Globus pallidus (tissue), 1 donor: ENCODE measurements at places on chromosomes 3 and 15.

- no peak for DNase-seq
Measured at GRCh38 chr15:77710637-77711036, 77.9 kb upstream of the LINGO1 start.

DNA sequence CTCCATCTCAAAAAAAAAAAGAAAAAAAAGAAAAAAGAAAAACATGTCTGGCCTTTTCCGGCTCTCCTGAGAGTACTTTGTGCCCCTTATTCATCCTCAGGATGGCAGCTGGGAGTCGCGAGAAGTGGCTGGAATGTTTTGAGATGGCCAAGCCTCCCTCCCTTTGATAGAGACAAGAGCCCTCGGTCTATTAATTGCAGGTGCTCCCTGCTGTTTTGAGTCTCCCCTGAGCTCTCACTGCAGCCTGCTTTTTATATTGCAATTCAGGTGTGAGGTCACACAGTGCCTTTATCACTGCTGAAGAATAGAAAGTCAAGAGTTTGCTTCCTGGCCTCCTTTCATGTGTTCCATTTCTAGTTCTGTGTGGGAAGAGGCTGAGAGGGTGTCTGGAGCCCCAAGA is 10.9 kb downstream of the CA12 start:
- DNase-seq: no peak

DNA sequence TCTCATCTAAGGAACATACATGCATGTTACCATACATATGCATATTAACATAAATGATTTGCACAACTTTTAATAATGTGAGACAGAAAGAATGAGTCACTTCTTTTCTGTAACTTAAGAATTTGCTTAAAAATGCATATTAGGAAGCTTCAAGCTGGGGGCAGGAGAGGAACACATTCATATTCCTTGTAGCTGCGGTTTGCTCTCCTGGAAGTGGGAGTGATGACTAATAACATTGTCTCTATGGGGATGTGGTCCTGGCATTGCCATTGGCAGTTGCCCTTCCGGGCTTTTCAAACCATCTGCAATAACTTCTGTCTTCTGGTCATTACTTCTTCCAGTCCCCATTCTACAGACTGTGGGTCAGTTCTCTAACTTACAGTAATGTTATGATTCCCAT is 15.6 kb downstream of the CHST2 start:
- no peak for DNase-seq

DNA sequence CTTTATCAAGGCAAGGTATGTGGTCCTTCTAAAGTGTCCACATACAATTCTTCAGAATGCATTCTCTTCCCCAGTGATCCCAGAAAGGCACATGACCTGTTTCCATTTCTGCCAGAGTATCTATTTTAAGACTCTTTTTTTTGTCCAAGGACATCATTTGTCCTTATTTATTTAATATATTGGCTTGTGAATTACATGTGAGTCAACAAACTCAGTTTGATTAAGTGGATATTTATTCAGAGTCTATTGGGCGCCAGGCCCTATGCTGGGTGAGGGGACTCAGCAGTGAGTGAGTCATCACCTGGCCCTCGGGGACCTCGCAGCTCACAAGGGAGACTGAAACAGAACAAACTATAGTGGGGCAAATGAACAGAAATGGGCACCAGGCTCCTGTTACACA is 136.8 kb downstream of the SNRK start:
- DNase-seq: no peak

DNA sequence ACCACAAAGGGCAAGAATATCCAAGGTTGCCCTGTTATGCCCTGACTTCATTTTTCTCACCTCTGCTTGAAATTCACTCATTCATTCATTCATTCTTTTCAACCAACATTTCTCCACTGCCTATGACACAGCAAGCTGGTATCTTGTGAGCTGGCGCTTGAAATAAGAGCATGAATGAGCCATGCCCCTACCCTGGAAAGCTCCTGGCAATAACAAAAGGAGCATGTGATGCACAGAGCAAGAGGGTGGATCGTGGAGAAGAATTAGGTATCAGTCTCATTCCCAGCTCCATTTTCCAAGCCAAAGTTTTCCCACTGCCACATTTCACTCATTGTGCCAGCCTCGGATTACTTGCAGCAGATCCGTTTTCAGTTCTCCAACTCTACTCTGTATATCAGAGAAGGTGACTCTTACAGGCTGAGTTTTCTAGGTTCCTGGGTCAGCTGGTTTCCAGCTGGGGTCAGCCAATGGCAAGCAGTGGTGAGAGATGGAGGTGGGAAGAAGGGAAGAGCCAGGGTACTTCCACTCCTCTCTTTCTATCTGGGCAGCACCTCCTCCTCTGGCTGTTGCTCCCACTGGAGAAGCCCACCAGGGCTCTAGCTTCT is 144.8 kb downstream of the SUCLG2 start:
- DNase-seq: no peak

DNA sequence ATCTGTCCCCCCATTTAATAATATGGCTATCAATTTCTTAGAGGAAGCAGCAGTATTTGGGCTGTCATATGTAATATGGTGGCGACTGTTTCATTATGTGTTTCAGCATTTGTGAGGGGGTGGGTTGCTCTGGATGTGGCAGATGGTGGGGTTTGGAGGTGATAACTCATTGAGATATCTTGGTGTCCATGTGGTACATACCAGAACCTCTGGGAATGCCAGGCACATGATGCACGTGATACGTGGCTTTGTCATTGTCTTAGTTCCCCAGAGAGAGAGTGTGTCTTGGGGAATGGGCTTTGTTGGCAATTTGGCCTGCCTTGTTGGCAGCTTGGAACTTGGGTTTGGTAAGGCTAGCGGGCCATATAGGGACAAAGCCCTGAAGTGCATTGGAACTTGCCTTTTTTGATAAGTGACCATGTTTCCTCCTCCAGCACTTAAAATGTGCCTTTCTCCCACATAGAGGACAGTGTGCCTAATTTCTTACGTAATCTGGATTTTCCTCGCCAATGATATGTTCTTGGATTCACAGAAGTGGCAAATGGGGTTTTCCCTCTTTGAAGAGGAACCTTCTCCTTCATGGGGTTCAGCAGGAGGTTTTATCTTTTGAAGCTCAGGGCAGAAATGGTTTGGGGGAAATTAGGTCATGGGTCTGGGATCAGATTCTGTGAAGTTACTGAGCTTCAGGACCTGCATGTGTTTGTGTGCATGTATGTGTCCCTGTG is 79.5 kb downstream of the DNASE1L3 start:
- no peak for DNase-seq

DNA sequence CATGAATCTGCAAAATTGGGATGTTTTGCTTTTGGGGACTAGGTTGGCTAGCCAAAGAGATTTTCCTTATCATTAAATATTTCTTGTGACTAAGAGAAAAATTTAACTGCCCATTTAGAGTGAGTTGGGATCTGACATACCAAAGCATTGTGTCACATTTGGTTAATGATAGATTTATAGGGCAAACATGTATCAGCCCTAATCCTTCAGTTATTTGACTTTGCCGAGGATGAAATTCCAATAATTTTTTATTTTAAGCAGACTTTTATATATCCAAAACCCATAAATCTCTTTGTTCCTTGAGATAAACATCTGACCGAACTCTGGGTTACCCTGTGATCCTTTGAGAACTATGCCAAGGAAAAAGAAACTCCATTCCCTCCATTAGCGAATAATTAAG is 218.9 kb downstream of the CDIN1 start:
- no peak for DNase-seq

GRCh38 chr3:45153658-45154437 is 7.7 kb upstream of the CDCP1 start:
- DNase-seq: no peak

DNA sequence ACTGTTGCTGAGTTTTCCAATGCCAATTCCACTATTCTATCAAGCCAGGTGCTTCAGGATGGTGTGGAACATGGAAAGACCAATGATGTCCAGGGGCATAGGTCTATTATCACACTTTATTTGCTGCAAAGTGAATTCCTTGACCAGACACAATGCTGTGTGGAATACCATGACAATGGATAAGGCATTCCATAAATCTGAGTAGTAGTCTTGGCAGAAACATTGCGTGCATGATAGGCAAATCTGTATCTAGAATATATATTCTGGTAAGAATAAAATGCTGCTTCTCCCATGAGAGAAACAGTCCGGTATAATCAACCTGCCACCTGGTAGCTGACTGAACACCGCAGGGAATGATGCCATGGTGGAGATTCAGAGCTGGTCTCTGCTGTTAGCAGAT is 70.0 kb upstream of the ALDH1A3 start:
- no peak for DNase-seq

DNA sequence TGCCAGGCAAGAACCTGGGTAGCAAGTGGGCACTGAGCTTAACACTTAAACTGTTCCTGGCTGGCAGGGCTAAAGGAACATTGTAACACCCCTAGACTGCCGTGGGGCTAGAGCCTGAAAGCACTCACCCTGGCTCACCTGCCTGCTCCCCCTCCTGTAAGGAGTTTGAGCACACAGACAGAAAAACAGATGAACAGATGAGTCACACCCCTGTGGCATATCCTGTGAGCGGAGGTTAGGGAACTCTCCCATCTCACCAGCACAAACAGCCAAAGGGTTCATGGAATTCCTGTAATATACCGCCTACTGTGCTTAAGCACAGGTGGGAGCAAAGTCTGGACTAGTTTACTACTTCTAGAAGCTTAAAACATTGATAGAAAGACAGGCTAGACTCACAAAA is 300.1 kb downstream of the ROBO1 start:
- DNase-seq: no peak

DNA sequence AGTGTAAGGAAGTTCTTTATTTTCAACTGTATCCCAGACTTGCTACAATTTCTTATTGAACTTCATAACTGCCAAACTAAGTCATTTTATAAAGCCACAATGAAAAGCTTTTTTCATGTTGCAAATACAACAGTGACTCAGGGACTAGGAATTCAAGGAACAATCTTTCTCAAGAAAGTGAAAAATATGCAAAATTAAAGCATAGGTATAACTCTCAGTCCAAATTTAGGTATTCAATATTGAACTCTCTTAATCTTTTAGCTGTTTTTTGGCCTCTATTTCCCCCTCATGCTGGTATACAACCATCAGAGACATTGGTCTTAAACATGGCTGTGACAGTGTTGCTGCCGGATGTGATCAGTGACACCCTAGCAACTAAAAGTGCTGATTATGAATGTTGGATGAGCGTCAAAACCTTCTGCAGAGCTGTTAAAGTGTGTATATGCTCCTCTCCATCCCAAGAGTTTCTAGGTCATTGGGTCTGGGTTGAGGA is 476.9 kb downstream of the ZNF385D start:
- no peak for DNase-seq

GRCh38 chr15:90716317-90716975 is 700 bp upstream of the BLM start:
- DNase-seq: peak; percentile 3

DNA sequence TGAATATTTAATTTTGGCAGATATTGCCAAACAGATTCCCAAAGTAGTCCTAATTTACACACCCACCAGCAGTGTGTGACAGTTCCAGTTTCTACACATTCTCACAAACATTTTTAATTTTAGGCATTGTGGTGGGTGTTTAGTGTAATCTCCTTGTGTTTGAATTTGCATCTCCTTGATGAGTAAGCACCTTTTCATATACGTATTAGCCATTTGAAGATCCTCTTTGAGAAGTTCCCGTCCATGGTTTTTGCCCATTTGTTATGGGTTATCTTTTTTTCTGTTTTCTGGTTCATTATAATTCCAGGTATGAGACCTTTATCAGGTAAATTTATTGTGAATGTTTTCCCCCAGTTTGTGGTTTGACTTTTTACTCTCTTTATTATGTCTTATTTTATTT is 2.3 kb upstream of the TM4SF19 start:
- no peak for DNase-seq

GRCh38 chr3:175495331-175495730 is 636.2 kb downstream of the NAALADL2 start:
- no peak for DNase-seq

- no peak for DNase-seq
Measured at GRCh38 chr3:9347081-9347480, 15.8 kb upstream of the THUMPD3 start.

GRCh38 chr15:32743411-32744140 is 25.8 kb downstream of the GREM1 start:
- DNase-seq: no peak
